ENCODE measurements at places on chromosomes 12 and 14.

DNA sequence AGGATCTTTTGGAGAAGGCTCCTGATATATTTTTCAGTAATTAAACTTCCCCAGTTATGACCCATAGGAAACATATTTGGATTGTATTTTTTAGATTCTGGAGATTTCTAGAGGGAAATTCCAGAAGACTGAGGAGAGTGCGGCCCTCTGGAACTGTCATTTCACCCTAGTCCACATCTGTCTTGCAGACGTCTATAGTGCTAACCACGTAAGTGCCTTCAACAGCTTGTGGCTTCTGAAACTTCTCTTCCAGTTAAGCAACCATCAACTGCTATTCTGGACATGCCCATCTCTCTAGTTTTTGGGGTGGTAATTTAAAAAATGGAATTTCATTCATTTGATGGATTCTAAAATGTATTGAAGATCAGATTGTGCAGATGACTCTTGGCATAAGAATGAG is 1098.8 kb downstream of the TMEM121 start:
- DNase-seq = no peak

- DNase-seq = no peak
Observed at GRCh38 chr14:56686416-56686815, 106.8 kb downstream of the TMEM260 start.

- no peak for DNase-seq
Observed at GRCh38 chr12:108270035-108270848, 68.9 kb downstream of the CMKLR1 start.

DNA sequence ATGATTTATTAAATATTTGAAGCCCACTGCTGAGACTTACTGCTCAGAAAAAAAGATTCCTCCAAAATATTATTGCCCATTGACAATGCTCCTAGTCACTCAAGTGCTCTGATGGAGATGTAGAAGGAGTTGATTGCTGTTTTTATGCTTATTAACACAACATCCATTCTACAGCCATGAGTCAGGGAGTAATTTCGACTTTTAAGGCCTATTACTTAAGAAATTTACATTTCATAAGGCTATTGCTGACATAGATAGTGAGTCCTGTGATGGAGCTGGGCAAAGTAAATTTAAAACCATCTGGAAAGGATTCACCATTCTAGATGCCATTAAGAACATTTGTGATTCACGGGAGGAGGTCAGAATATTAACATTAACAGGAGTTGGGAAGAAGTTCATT is 5.2 kb downstream of the KCNJ8 start:
- no peak for DNase-seq

DNA sequence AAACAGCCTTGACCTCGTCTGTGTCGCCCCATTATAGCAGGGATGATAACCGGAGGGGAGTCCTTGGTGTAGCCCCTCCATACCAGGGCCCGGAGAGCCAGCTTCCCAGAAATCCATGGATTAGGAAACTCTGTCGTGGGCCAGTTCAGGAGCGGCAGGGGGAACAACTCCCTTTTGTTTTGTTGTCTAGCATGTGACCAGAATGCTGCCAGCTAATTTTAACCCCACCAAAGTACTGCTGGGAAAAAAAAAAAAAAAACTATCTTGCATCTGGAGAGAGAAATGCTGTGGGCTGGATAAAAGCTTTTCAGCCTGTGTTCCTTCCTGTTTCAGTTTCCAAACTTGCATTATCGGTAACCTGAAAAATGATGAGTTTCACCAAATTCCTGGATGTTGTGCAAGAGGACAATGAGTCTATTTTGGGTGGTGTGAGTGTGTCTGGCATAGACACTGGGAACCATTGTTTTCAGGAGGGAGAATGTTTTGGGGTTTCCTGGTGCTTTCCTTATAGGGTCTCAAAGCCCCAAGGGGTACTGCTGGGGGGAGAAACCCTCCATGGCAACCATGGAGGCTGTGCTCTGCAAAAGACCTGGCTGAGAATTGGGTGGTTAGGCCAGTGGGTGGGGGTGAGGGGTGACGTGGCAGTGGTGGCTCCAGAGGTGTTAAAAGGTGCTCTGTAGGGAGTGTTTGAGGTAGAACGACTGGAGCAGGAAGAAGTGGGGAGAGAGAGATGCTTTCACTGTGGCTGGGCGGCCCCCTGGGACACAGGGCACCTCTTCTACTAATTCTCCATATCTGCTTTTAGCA is 14.9 kb upstream of the IRF2BPL start:
- peak; percentile 61 for DNase-seq

- no peak for DNase-seq
Observed at GRCh38 chr12:1383758-1384157, 210.6 kb downstream of the FBXL14 start.

- DNase-seq = no peak
Observed at GRCh38 chr12:104219361-104219892, 3.8 kb downstream of the TXNRD1 start.

GRCh38 chr14:89160437-89160836 is 256.6 kb downstream of the FOXN3 start:
- no peak for DNase-seq

All from CD4-positive, alpha-beta T cell treated with Interleukin-4 for 1 hour (primary cell).